Activated naive CD4-positive, alpha-beta T cell treated with Interleukin-2 at 50 U/mL for 16 hours (primary cell): ENCODE measurements at places on chromosomes 3 and 15.

- no peak for DNase-seq
Measured at GRCh38 chr3:195226900-195227447, 44.0 kb downstream of the XXYLT1 start.

- DNase-seq, result no peak
Measured at GRCh38 chr3:140018556-140018955, 83.6 kb downstream of the CLSTN2 start.

- no peak for DNase-seq
Measured at GRCh38 chr15:59035201-59035600, 47.7 kb downstream of the RNF111 start.

DNA sequence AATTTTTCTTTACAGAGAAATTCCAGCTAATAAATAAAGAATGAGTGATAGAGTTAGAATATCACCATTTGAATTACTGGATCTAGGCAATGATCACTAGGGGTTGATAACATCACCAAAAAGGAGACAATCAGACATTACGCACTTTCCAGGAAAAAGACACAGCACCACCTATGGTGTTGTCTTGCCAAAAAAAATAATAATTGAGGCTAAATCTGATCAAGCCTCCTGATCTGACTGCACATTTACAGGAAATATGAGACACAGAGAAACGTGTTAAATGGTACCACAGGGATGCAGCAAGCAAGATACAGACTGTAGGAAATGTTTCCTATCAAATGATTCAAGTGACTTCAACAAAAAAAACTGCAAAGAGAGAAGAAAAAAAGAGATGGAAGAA lies 92.8 kb downstream of the EOMES start:
- no peak for DNase-seq

DNA sequence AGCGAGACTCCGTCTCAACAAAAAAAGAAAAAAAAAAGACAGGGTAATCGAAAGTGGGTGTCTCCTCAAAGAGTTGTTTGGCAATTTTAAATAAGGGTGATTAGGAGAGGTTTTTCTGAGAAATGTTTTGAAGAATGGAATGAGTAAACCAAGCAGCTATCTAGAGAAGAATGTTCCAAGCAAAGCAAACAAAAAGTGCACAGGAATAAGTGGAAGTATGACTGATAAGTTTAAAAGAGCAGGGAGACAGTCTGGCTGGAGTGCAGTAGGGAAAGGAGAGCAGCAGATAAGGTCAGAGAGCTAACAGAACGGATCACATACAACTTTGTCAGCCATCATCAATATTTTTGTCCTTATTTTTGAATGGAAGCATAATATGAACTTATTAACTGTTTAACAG lies 853.5 kb downstream of the TUSC7 start:
- DNase-seq, result no peak

GRCh38 chr3:12898290-12898964 lies 57.1 kb upstream of the RPL32 start:
- DNase-seq, result no peak

DNA sequence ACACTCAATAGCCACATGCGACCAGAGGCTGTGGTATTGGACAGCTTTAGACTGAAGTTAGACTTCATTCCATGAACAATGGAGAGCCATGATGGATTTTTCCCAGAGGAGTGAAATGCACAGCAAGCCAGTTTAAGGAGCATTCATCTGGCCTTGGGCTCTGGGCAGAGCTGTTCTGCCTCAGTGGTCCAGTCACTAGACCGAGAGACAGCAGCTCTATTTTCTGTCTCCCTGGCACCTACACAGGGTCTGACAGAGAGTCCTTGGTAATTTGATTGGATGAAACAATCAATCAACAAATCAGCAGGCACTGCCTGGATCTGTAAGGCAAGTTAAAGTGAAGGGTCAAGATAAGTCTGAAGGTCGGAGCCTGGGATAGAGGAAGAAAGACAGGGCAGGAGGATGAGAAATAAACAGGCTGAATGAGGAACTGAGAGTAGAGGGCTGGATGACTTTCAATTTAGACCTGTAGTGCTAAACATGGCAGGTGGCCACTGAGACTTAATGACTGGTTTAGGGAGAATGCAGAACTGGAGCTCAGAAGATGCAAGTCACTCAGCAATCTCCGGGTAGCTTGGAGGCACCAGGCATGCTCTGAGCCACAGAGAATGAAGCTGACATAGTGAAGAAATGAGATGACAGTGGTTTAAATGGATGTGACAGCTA lies 98.5 kb upstream of the SLC25A36 start:
- DNase-seq, result no peak

- DNase-seq, result no peak
Measured at GRCh38 chr3:81839504-81840094, 78.2 kb upstream of the GBE1 start.

DNA sequence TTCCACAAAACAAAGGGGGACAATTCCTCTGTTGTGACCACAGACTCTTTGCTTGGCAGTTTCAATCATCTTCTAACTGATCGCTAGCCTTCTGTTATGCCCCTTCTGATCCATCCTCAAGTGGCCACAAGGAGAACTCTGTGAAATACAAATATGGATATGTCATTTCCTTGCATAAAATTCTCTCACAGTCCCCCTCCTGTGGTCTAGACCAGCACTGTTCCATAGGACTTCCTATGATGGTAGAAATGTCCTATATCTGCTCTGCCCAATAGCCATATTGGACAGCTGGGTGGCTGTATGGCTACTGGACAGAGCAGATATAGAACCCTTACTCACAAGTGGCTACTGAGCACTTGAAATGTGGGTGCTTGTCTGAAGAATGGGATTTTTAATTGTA lies 25.9 kb upstream of the SNRK start:
- DNase-seq, result no peak

- DNase-seq, result no peak
Measured at GRCh38 chr15:73493922-73494321, 51.0 kb downstream of the REC114 start.

DNA sequence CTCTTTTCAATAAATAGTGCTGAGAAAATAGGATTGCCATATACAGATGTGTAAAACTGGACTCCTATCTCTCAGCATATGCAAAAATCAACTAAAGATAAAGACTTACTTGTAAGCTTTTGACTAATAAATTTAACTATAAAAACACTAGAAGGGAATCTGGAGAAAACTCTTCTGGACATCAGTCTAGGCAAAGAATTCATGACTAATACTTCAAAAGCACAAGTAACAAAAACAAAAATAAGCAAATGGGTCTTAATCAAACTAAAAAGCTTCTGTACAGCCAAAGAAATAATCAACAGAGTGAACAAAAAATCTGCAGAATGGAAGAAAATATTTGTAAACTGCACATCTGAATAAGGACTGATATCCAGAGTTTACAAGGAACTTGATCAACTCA lies 1122.2 kb downstream of the TBL1XR1 start:
- DNase-seq, result no peak

DNA sequence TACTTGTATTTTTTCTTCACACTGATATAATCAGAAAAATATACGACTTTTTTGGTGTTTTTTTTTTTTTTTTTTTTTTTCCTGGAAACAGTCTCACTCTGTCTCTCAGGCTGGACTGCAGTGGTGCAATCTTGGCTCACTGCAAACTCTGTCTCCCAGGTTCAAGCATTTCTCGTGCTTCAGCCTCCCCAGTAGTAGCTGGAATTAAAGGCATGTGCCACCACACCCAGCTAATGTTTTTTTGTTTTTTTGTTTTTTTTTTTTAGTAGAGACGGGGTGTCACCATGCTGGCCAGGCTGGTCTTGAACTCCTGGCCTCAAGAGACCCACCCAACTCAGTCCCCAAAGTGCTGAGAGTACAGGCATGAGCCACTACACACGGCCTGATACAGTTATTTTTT lies 20.8 kb upstream of the DNAAF4 start:
- no peak for DNase-seq

DNA sequence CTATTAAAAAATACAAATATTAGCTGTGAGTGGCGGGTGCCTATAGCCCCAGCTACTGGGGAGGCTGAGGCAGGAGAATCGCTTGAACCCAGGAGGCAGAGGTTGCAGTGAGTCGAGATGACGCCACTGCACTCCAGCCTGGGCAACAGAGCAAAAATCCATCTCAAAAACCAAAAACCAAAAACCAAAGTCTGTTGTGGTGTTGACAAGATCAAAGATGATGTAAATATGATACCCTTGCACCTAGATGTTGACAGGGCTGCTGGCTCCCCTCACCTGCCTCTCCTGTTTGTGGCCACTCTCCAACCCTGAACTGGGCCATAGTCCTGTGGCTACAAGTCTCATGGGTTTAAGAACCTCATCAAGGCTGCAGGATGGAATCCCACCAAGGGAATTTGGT lies 16.2 kb downstream of the DAPK2 start:
- no peak for DNase-seq

- no peak for DNase-seq
Measured at GRCh38 chr3:46464326-46465195, at the start of gene LTF. Gene LTF (minus strand): TSS chr3:46464905. CDS start chr3:46464867, 38 bp downstream.

DNA sequence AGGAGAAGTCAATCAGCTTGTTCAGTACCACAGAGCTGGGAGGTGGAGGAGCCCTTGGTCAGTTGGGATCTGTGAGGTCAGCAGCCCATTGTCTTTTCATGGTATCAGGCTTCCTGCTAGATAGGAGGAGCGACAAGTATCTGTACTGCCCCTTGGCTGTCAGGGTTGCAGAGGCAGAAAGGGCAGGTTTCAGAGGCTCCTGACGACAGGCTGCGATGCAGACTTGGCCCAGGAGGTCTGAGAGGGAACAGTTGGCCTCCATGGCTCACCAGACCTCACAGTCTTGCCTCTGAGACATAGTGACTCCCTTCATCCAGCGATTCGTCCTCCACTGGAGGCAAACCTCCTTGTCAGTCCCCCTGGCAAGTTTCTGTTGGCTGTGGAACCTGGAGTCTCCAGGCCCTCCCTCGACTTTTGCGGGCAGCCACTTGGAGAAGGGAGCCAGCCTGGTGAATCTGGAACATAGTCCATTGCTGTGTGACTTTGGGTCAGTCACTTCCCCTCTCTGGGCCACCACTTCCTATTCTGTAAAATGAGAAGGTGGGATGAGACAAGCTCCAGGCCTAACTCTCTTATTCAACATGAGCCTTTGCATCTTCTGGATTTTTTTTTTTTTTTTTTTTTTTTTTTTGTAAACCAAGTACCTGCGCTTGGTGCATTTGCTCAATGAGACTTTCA lies 177.9 kb upstream of the TLE3 start:
- DNase-seq, result no peak

DNA sequence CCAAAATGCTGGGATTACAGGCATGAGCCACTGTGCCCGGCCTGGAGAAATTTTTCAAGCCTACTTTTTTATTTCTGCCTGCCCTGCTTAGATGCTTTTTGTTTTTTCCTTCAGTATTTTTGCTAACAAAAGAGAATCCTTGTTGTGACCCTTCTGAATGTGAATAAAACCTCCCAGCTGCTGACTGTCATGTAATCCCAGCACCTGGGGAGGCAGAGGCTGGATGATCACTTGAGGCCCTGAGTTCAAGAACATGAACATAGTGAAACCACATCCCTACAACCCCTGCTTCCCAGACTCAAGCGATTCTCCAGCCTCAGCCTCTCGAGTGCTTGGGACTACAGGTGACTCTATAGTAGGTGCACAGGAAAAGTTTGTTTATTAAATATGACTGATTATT lies 84.9 kb downstream of the SOX2 start:
- no peak for DNase-seq

GRCh38 chr3:151925876-151926275 lies 52.4 kb downstream of the SUCNR1 start:
- no peak for DNase-seq

DNA sequence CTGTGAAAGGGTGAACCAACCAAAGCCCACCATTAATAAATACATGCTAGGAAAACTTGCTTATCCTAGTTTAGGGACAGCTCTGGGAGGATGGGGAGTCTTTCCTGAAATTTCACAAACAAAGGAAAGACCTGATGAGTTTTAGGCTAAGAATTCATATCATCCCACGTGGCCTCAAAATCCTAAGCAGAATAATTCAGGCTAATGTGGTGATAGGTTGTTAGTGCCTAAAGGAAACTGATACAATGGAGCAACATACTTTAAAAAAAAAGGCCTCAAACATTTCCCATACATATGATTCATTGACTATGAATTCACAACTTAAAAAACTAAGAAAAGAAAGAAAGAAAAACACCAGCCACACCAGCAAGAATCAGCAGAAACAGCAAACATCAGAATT lies 126.9 kb upstream of the CNTN4 start:
- DNase-seq, result no peak

DNA sequence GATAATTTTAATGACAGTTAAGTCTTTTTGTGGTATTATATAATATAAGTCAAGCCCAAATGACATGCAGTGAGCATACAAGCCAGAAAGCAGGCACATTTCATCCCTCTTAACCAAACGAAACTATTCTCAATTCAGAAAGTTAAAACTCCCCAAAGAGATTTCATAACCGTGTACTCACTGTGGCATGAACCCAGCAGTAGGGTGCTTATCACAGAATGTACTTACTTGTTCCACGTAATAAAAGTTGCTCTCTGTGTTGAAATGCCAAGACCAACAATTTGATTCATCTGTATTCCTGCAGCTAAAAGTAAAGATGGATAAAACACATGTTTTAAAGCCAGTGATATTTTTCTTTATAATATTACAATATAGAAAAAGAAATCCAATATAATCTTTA lies 12.1 kb downstream of the GK5 start:
- DNase-seq, result no peak

GRCh38 chr15:59191855-59192237 lies 14.8 kb upstream of the LDHAL6B start:
- no peak for DNase-seq

DNA sequence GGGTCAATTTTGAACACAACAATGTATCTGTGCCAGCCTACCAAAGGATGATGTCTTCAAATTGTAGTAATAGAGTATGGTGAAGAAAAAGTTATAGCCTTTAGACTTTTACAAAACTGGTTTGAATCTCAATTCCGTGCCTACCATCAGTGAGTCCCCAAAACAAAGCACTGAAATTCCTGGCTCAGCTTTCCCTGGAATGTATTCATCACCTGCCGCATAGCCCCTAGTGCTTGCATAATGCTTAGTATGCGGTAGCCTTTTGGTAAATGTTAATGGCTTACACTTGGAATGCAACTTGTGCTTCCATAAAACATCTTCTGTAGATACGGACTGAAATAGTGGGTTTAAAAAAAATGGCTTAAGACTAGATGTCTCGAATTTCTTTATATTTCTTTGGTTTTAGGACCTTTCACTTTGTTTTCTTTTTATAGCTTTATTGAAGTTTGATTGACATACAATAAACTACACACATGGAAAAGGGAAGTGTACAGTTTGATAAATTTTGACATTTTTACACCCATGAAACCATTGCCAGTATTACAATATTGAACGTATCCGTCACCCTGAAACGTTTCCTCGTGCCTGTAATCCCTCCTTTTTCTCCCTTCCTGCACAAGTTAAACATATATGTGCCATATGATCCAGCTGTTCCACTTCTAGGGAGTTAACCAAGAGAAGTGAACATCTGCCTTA lies 12.1 kb downstream of the SACM1L start:
- DNase-seq, result no peak

GRCh38 chr15:48466820-48467219 lies 135.6 kb downstream of the DUT start:
- no peak for DNase-seq

- DNase-seq, result no peak
Measured at GRCh38 chr15:49814709-49815108, 193.9 kb downstream of the DTWD1 start.

DNA sequence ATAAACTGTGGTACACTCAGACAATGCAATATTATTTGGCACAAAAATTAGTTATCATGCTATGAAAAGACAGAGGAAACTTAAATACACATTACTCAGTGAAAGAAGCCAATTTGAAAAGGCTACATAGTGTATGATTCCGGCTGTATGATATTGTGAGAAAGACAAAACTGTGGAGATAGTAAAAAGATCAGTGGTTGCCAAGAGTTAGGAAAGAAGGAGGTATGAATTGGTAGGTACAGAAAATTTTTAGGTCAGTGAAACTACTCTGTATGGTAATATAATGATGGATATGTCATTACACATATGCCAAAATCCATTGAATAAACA lies 458.8 kb upstream of the CBLB start:
- DNase-seq, result no peak
